ENCODE measurements at places on chromosomes 3 and 15. TPM values are rescaled to one million over a fixed set of nuclear protein-coding genes. Genes with fewer than 3 reads are reported as not detected.

- DNase-seq, result no peak
Observed at GRCh38 chr3:70905491-70905890, 593.1 kb upstream of the MDFIC2 start.

DNA sequence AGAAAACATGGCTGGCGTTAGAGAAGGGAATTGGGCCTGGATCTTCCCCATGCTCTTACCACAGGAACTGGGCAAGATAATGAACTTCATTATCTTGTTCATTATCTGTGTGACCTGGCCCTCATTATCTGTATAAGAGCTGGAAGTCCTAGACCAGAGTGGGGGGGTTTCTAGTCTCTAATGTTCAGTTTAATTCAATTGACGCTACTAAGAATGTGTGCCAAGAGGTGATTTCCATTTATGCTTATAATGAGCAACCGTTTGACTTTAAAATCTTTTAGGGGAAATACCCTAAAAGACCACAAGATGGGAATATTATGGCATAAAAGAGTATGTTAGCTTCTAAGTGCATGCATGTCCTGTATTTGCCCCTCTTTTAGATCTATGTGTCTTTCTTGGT lies 59.1 kb upstream of the CSTA start:
- DNase-seq, result no peak

GRCh38 chr3:165211721-165212120 lies 15.5 kb upstream of the SLITRK3 start:
- DNase-seq, result no peak

DNA sequence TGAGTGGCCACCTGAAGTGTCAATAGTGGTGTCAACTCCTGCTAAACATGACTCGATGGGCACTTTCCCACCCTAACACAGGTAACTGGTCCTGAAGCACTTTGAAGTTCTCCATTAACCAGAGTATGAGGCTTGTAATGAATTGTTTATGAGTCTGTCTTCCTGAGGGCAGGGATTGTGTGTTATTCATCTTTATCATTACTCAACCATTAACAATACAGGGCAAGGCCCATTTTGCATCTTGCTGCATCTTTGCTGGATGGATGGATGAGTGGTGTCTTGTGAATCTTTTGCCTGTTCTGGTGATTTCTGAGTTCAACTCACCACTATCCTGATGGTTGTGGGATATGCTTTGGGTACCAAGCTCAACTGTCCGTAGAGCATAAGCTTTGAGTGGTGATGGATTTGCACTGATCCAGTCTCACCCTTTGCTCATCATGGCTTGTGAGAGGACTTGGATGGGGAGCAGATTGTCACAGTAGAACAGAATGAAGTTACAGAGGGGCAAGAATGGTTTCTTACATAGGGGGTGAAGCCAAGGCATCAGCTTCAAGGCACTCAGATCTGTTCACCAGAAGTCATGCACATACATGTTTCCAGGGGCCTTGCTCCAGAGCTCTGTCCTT lies 22.3 kb upstream of the EPB42 start:
- DNase-seq, result no peak

Gene MKRN3
- not detected for total RNA-seq

Gene GTF2A2
- total RNA-seq, result 147 TPM

DNA sequence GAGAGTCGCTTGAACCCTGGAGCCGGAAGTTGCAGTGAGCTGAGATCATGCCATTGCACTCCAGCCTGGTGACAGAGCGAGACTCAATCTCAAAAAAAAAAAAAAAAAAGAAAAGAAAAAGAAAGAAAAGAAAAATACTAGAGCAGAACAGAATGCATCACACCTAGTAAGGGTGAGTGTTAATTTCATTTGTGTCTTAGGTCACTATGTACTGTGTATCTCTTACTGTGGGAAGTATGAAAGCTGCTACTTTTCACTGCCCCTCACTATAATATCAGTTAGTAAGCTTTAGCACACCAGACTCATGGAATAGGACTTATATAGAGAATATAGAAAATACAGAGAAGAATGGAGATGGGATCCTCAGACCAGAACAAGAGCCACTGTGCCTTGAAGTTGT lies 45.9 kb upstream of the RASA2 start:
- no peak for DNase-seq

DNA sequence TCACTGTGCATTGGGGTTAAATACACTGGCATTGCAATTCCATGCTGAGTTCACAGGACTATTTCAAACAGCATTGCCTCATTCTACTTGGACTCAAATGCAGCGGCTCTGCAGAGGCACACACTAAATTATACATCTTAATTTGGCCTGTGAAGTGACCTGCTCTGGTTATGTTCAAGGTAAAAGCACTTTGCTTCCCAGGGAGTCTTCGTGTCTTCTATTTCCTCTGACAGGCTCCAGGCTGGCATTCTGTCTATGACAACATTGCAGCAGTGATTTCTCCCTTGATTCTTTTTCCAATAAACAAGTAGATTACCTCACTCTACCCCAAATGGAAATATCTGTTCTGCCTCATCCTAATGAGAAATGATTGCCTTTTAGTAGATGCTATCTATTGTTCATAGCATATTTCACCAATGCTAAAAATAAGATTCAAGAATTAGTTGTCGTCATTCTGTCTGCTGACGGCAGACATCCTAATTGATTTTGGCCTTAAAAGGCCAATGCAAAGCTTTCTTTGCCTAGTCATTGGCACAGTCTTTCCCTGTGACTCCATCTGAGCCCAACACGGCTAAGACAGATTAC lies 33.8 kb downstream of the FMN1 start:
- DNase-seq, result no peak

Gene SMCO1
- total RNA-seq, result not detected

Gene EXD1
- not detected for total RNA-seq

- no peak for DNase-seq
Observed at GRCh38 chr3:61169621-61170251, 81.5 kb downstream of the FHIT start.

Gene CD200R1
- not detected for total RNA-seq

Gene UROC1
- not detected for total RNA-seq

Gene PEX5L
- 1.4 TPM for total RNA-seq

Gene MUSTN1
- 0.72 TPM for total RNA-seq

DNA sequence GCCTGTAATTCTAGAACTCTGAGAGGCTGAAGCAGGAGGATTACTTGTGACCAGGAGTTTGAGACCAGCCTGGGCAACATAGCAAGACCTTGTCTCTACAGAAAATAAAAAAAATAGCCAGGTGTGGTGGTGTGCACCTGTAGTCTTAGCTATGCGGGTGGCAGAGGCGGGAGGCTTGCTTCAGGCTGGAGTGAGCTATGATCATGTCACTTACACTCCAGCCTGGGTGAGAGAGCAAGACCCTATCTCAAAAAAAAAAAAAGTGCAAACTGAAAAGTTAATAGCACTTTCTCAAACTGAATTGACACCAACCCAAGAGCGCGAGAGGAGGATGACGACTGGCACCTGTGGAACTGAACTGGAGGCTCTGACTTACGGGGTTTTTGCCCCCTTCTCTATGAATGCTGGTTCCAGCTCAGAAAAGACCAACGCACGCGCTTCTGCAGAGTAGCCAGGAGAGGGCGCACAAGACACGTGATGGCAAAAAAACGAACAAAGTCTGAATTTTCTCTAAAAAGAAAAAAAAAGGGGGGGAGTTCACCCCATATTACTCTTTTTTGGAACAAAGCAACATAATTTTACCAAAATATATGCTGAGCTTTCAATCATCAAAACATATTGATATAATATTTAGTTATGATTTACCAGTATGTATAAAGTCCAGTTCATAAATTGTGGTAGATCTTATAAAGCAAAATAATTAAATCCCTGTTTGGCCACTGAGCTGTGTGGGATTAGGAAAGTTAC lies 23.7 kb downstream of the CFAP92 start:
- DNase-seq, result peak; percentile 49

GRCh38 chr3:196127308-196128040 lies 45.6 kb upstream of the TFRC start:
- no peak for DNase-seq

DNA sequence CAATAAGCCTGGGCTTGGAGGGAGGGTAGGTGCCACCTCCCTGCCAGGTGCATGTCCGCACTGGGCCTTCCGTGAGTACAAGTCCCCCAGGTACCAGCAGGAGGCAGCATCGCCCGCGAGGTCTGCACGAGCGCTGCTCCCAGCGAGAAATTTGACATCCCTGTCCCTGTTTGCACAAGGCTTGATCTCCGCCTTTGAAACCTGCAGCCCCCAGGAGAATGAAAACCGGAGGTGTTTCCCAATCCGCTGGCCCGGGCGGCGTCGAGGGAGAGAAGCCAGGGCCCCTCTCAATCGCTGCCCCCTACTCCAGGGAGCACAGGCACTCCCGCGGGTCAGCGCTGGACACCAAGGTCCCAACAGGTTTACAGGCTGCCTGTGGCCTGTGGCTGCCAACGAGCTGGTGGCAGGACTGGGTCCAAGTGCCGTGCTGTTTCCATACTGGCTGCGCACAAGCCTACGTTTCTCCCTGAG lies 961 bp downstream of the HAPLN3 start:
- DNase-seq, result peak; percentile 89

Gene TNFAIP8L3
- 0.31 TPM for total RNA-seq

DNA sequence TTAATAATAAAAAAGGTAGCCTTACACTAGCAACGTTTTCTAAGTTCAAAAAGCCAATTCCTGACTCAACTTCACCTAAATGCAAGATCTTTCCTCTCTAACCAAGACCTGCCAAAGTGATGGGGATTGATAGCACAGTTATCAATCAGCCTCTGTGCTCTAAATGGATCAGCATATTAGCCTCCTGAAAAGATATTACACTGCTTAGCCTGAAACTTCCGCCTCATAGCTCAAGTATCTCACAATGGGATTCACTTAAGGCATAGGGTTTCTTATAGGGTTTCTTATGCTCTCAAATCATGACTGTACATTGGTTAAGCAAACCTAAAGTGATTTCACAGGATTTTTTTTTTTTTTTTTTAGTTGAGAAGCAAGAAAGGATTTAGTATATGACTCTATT lies 436 bp upstream of the SLC9A9 start:
- DNase-seq, result no peak

Gene FHIT
- total RNA-seq, result 4.0 TPM

DNA sequence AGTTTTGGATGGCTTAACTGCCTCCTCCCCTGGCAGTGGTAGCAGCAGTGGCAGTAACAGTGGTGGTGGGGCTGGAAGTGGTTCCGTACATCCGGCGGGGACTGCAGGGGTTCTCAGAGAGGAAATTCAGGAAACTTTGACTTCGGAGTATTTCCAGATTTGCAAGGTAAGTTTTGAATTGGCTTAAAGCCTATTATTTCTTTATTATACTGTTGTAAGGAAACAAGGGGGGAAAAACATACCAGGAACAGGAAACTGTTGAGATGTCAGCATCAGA lies 1.5 kb downstream of the STXBP5L start:
- DNase-seq, result peak; percentile 37

DNA sequence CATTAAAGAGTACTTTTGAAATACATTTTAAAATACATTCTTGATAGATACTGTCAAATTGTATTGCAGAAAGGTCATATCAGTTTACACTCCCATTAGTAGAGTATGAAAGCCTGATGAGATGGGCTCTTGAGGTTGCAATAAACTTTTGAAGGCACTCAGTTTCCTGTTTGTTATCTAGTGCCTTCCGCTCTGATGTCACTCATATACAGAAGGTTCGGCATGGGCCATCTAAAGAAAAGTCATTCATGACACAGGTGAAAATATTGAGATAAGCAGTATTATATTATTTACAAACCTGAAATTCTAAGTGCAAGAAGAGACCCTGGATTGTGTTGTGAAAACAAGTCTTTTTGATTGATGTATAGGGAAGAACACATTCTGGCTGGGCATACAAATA lies 36.5 kb upstream of the DENND4A start:
- no peak for DNase-seq

Gene PLCH1
- total RNA-seq, result 17.8 TPM

Gene ZNF501
- total RNA-seq, result 4.9 TPM

GRCh38 chr15:38205526-38206272 lies 46.9 kb upstream of the SPRED1 start:
- DNase-seq, result no peak

- DNase-seq, result no peak
Observed at GRCh38 chr3:72571052-72571451, 277.2 kb downstream of the SHQ1 start.

GRCh38 chr3:23623844-23624243 lies 181.9 kb upstream of the UBE2E1 start:
- no peak for DNase-seq

Gene OGG1
- total RNA-seq, result 43.4 TPM

- DNase-seq, result no peak
Observed at GRCh38 chr3:11592445-11593298, 51.0 kb downstream of the VGLL4 start.

- no peak for DNase-seq
Observed at GRCh38 chr3:171064461-171064860, 37.9 kb upstream of the SLC2A2 start.

GRCh38 chr3:111588527-111588926 lies 6.6 kb downstream of the ZBED2 start:
- no peak for DNase-seq

DNA sequence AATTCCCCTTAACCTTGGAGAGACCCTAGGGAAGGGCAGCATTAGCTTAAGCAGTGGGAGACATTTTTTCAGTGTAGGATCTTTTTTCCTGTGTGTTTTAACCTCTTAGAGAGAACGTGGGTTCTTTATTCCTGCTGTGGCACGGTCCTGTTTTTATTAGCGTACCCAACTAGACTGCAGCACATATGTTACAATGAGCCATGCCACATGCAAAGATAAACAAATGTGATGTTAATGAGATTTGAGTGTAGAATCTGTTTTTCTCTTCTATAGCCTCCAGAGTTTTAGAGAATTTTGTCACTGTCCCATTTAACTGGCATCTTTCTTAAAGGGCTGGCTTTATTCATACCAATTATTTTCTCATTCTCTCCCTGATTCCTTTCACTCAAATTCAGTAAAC lies 347.5 kb downstream of the CNTN4 start:
- no peak for DNase-seq

Data from H9 (cell line).